D341Med (cell line): ENCODE measurements at places on chromosomes 16 and 17.
A peak's percentile ranks its signal among the peaks of the same experiment; 100 is the strongest.

- peak; percentile 43 for DNase-seq
These were observed 146.7 kb downstream of the RAB11FIP4 start for GRCh38 chr17:31538080-31538762.

DNA sequence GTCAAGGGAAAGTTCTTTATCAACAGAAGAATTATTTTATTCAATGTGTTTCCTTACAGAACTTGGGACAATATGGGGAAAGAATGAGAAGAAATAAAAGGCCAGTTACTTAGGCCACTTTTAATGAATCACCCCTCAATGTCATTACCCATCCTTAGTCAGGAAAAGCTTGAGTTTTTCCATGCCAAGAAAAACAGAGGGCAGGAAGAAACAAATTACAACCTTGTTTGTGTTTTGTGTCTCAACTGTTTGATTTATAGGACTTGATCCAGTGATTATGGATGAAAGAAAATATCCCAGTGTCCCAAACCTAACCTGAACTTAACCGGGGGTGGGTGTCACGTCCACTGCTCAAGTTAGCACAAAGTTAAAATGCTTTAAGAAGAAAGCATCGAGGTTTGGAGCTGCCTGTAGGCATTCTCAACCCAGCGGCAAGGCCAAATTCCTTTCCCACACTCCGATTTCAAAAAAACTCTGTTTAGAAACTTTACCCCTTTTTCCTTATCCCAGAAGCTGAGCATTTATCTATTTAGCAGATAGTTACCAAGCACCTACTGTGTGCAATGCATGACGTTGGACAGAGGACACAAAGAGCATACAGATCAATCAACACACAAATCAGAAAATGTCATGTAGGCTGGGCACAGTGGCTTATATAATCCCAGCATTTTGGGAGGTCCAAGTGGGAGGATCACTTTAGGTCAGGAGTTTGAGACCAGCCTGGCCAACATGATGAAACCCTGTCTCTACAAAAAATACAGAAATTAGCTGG is 14.0 kb upstream of the CYB5B start:
- no peak for DNase-seq

GRCh38 chr17:63692195-63692816 is 7.6 kb downstream of the LIMD2 start:
- DNase-seq = peak; percentile 62

GRCh38 chr17:34261568-34262337 is 6.7 kb downstream of the CCL2 start:
- DNase-seq = no peak

GRCh38 chr17:20033415-20033814 is 24.3 kb downstream of the SPECC1 start:
- no peak for DNase-seq

GRCh38 chr16:89320782-89321501 is 103.4 kb downstream of the ZNF778 start:
- DNase-seq = peak; percentile 63

DNA sequence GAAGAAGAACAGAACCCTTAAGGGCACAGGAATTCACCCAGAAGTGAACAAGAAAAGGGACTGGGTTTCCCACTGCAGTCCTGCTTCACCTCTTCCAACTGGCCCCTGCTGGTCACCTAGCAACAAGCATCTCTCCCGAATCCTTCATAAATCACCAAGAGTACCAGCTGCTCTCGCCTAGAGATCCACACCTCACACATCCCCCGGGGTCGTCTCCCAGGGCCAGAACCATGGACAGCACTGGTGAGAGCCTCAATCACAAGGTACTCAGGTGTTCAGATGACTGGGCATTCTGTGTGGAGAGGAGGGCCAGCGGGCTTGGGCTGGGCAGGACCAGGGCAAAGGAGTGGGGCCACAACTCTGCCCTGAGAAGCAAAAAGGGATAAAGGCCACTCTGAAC is 65.9 kb downstream of the CCT6B start:
- no peak for DNase-seq

DNA sequence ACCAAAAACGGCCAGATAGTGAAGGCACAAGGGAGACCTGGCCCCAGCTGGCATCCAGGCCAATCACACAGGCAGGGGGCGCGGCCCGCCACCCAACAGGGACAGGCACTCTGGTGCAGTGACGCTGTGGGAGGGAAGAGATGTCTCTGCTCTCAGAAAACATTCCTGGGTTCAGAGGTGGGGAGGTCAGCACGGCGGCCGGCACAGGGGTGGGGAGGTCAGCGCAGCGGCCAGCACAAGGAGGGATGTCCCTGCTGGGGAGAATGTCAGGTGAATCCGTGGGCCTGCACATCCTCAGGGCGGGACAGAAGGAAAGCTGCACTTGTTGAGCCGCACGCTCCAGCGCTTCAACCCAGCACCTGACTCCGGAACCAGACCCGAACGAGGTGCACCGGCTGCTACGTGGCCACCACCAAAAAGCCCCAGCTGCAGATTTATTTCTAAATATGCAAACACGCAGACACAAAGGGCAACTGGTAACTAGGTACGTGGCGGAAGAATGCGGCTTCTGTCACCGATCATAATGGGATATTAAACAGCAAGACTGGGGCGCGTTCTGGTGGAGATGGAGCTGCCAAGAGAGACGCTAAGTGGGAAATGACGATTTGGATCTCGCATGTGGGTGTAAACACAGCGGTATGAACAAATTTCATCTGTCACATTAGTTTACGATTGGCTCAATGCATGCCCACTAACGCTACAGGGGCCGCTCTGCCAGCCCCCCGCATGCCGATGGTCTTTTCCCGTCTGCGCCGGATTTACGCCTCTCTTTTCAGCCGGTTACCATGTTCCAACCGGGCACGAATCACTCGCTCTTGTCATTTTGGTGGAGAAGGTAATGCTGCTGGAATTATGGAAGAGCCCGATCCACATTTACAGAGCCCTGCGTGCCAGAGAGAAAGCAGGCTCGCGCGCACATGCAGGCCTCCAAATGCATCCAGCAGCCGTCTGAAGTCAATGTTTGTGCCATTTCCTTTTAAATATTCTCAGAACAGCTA is 15.5 kb downstream of the SLC38A10 start:
- DNase-seq = no peak

- peak; percentile 51 for DNase-seq
These were observed 712 bp downstream of the TMEM256 start for GRCh38 chr17:7403043-7403726.

DNA sequence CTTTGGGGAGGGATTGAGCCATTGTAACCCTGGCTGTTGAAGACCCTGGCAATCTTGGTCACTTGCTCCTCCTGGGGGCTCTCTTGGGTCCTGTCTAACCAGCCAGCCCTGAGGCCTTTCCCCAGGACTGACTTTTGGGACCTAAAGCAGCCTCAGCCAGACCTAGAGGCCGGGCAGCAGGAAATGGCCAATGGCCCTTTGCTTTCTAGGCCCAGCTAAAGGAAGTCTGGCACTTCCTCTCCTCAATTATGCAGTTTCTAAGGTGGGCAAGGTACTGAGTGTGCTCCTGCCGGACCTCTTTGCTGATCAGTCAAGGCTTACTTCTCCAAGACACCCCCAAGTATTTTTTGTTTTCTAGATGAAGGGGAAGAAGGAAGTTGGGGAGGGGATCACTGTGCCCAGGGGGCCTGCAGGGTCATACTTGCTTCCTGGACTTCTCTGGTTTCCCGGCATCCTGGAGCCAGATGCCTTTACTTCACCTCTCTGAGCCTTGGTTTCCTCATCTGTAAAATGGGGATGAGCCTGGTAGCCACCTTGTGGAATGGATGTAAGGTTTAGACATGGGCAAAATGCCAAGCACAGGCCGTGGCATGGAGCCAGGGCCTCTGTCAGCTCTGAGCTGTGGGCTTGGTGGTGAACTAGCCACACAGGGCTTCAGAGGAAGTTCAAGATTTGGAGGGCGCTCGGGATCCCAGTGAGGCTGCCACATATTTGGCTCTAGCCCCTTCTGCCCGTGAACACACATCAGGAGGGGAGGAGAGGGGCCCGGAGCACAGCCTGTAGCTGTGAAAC is 8.6 kb downstream of the CX3CL1 start:
- peak; percentile 9 for DNase-seq

- no peak for DNase-seq
These were observed 484.1 kb upstream of the SALL1 start for GRCh38 chr16:51635181-51635580.

DNA sequence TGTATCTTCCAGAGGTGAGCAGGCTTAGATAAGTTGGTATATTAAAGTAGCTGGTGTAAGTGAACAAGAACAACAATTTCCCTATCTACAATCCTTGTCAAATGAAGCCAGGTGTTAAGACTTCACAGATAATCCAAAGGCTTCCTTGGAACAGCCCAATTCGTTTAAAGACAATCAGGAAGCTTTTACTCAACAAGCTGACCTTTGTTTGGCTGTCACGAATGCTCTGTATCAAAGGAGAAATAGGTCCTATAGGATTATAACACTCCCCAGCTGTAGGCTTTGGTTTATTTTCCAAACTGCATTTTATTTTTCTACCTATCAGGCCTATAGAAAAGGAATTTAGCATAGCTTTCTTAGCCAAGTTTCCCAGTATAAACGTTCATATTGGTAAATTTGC is 766.5 kb upstream of the GOT2 start:
- DNase-seq = no peak

GRCh38 chr17:73474370-73474988 is 162.7 kb upstream of the CDC42EP4 start:
- no peak for DNase-seq

DNA sequence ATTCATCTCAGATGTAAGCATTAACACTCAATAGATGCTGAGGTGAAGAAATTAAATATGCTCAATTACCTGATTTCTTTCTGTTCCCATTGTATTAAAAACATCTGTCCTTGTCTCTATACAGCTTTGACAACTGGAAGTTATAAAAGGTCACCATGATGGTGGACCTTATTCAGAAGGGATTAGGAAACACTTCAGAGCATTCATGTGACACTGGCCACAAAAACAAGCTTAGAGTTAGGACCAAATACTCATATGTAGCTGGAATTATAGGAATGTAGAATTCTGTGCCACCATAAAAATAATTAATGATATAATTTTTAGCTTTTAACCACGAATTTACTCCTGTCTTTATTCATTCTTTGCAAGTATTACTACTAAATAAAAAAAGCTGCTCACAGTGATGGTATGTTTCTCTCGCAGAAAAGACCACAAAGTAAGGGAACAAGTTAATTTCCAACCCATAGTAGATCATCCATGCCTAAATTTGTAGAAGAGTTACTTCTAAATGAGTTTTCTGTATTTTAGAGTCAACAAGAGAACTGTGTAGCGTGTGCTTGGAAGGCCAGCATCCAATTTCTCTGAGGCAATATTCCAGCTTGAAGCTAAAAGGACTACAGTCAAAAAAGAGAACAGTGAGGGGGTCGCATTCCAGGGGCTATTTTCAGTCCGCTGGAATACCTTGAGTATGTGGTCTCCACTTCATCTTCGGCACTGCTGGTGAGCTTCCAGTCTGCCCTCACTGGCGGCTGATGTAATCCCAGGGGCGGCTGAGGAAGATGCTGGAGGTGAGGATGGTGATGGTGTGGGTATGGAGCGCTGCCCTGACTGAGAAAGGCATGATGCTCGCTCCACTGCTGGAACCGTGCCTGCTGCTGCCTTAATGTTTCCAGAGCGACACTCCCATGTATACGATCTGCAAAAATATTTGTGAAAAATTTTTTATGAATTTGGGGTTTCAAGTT is 63.7 kb downstream of the CACNG1 start:
- no peak for DNase-seq

- peak; percentile 31 for DNase-seq
These were observed 330.8 kb upstream of the WSB1 start for GRCh38 chr17:26963163-26963503.

- DNase-seq = no peak
These were observed 126.9 kb downstream of the PARN start for GRCh38 chr16:14502932-14503741.

DNA sequence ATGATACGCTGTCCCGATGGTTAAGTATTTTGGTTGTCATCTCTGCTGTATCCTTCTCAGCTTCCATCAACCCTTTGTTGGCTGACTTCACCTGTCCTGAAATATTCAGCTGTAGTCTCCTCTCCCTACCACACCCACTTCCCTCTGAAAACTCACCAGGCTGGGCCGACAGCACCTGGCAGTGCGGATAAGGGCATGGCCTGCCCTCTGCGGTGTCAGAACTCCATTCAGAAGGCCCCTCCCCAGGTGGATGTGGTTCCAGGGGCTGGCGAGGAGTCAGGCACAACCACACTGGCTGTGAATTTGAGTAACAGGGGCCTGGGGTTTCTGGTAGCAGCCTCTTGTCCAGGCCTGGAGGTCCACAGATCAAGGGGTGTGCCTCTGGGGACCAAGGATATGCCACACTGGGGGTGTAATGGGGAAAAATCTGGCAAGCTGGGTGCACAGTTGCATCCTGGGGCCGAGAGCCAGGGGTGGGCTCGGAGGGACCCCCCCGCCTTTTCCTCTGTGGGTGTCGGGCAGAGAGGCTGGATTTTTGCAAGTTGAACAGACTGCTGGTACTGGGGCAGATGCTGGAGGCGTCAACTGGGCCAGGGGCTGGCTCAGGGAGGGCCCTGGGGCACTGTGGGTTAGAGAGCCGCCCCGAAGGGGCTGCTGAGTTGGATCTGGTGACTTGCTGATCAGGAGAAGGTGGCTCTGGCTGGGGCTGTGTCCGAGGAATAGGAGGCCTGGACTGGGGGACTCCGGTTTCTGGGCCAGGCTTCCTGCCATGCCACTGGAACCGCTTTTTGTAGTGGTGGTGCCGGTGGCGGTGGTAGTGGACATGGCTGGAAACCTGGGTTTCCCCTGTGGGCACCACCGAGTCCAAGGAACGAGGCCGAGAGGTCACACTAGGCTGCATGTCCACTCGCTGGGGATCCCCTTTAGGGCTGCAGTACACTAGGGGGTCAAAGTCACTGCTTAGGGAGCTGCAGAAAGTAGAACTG is 5.6 kb upstream of the SUPT4H1 start:
- DNase-seq = peak; percentile 34

DNA sequence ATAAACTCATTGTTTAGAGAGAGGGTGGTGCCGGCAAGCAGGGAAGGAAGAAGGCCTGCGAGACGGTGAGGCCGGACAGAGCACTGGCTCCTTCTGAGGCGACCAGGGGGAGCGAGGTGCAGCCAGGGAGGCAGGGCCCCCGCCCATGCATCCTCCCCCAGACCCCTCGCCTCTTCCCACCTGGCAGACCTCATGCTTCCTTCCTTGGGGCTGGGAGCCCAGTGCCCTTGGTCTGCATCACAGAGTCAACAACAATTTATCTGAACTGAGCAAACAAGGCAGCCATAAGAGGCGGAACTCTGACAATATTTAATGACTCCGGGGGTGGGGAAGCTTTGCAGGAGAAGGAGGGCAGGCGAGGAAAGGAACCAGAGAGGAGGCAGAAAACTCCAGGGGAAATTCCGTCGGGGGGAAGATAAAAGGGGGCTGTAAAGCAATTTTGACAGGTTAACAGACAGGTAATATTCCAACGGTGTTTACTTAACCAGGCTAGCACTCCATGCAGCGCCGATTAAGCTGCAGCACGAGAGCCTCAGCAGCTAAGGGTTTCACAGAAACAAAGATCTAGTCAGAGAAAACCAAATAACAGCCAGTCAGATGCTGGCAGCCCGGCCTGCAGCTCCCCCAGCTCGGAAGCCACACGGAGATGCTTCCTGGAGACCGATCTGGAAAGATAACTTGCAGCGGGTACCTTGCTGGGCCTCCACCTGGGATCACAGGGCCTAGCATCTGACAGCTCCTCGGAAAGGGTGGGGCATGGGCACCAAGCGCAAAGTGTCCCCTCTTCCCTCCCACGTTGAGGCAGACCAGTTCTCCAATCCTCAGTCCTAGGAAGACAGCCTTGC is 398.2 kb downstream of the SOX9 start:
- no peak for DNase-seq
